ENCODE measurements at places on chromosomes 3 and 15. TPM values are rescaled to one million over a fixed set of nuclear protein-coding genes. Genes with fewer than 3 reads are reported as not detected.
A peak's percentile ranks its signal among the peaks of the same experiment; 100 is the strongest.

- no peak overlapping the region for H3K4me3 ChIP-seq
- H3K36me3 ChIP-seq: no peaks in the 10 kb centered on the region
- DNase-seq: no peak
- H3K4me1 ChIP-seq: no peaks in the 10 kb centered on the region
These were observed 15.4 kb upstream of the KLF15 start for GRCh38 chr3:126372413-126373145.

- no peaks in the 10 kb centered on the region for H3K4me1 ChIP-seq
- H3K27ac ChIP-seq: no peak overlapping the region
- DNase-seq: no peak
- no peaks in the 10 kb centered on the region for H3K36me3 ChIP-seq
These were observed 83.5 kb upstream of the CFAP20DC start for GRCh38 chr3:59133311-59133710.

DNA sequence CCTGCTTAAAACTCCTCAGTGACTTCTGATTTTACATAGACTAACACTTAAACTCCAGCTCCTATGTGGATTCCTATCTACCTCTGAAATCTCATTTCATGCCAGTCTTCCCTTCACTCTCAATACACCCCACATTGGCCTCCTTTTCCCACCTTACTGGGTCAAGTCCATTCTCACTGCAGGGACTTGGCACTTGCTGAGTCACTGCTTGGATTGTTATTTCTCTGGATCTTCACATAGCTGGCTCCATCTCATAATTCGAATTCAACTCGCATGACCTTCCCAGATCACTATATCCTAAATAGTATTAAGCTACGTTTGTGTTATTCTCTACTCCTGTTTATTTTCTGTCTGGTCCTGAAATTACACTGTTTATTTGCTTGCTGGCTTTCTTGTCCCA lies 59.6 kb upstream of the FRMD4B start:
- H3K27me3 ChIP-seq: no peaks in the 10 kb centered on the region
- no peak for DNase-seq
- H3K27ac ChIP-seq: no peak overlapping the region
- no peaks in the 10 kb centered on the region for H3K36me3 ChIP-seq
- H3K4me3 ChIP-seq: no peak overlapping the region
- no peaks in the 10 kb centered on the region for H3K4me1 ChIP-seq

The ZDHHC19 gene
- not detected for total RNA-seq

- no peak for DNase-seq
- H3K4me3 ChIP-seq: no peak overlapping the region
- no peaks in the 10 kb centered on the region for H3K27me3 ChIP-seq
- no peaks in the 10 kb centered on the region for H3K4me1 ChIP-seq
- no peak overlapping the region for H3K27ac ChIP-seq
- no peaks in the 10 kb centered on the region for H3K36me3 ChIP-seq
These were observed 10.5 kb upstream of the ABHD2 start for GRCh38 chr15:89077750-89078149.

DNA sequence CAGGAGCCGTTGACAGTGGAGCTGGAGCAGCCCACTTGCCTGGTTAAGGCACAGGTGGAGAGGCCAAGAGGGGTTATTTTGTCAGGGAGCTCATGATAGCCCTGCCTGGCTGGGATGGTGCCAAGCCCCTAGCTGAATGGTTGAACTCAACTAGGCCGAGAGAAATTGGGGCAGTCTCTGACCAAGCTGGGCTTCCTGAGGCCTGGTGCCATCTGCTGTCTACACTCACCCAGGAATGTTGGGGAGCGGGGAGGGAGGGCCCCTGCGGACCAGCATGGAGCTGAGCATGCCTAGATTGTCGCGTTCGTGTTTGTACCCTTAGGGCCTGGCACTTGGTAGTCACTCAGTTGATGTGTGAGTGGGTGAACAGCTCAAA lies 1.2 kb downstream of the BRPF1 start:
- peaks cover 23% of the 10 kb centered on the region for H3K36me3 ChIP-seq
- DNase-seq: no peak
- peaks cover 18% of the 10 kb centered on the region for H3K4me1 ChIP-seq
- peak overlapping the region; percentile 74 for H3K27ac ChIP-seq

The SLC9C1 gene
- total RNA-seq: not detected

The MAPK6 gene
- 24.7 TPM for total RNA-seq

Measured in Karpas-422 (cell line).